Stimulated activated CD8-positive, alpha-beta memory T cell treated with anti-CD3 and anti-CD28 coated beads, Interleukin-15, amount 100 ng/mL, for 1 hour (primary cell): ENCODE measurements at places on chromosomes 6 and 20.
A peak's percentile ranks its signal among the peaks of the same experiment; 100 is the strongest.

DNA sequence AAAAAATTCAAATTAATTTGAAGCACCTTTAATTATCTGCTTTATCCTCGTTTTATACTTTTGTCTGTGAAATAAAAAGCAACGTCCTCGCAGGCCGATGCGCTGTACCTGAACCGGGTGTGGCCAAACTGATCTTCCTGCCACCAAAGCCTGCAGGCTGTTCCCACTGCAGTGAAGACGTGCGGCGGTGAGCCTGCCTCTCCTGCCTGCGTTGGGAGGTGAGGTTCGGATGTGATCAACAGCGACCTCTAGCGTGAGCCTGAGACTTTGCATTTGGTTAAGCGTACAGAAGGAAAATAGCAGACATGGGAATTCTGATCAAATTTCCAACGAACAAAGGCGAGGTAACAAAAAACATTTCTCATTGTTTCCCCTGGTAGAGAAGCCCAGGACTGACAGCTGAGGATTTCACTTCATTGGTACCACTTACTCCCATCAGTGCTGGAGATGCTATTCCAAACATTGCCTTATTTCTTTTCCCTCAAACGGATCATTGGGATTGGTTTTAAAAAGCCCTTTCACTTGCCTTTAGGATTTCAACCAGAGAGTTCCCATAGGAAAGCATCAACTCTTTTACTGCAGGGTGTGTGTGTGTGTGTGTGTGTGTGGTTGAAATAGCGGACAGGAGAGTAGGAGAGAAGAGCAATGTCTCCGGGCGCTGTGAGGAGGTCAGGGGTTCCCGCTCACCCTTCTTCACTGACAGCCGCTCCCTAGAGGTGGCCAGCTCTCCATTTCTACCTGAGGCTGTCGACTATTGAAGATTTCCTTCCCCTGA is 56.6 kb upstream of the CCN6 start:
- peak; percentile 46 for DNase-seq

GRCh38 chr6:28947831-28948270 is 24.1 kb upstream of the TRIM27 start:
- DNase-seq = no peak

DNA sequence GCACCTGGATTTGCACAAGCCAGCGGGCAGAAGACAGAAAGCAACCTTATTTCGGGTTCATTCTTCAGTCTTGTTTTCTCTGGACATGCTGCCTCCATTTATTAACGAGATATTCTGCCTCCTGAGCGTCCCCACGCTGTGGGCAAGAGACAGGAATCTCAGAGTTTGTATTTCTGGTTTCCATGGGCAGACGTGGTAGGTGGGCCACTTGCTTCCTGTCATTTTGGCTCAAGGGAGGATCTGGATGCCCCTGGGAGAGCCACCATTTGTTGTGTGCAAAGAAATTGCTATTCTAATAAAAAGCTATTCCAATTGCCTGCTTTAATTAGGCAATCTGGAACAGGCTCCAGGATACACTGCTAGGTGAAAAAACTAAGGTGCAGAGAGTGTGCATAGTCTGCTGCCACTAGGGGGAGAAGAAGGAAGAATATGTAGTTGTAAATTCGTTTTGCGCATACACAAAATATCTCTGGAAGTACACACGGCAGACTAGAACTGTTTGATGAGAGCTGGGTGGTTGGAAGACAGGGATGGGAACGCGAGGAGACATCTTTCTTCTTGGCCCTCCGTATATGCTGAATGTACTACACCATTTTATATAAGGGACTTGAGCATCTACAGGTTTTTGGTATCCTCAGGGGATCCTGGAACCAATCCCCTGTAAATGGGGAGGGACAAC is 30.1 kb upstream of the SLC16A10 start:
- DNase-seq = no peak

DNA sequence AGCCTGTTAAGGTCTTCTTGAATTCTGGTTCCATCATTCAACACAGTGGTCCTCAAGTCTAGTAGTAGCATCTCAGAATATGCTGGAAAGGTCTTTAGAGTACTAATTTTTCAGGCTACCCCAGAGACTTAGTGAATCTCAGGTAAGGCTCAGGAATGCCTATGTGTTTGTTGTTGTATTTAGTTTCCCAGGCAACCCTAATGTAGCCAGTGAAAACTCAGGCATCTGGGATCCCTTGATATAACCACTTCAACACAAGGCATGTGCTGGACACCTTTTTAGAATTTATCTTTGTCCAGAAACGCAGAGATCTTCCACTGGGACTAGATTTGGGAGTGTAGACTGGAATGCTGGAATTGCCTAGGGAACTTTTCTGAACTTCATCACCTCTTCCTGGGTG is 597.9 kb upstream of the FLRT3 start:
- DNase-seq = no peak

GRCh38 chr6:167495506-167496401 is 170.9 kb downstream of the TTLL2 start:
- no peak for DNase-seq

DNA sequence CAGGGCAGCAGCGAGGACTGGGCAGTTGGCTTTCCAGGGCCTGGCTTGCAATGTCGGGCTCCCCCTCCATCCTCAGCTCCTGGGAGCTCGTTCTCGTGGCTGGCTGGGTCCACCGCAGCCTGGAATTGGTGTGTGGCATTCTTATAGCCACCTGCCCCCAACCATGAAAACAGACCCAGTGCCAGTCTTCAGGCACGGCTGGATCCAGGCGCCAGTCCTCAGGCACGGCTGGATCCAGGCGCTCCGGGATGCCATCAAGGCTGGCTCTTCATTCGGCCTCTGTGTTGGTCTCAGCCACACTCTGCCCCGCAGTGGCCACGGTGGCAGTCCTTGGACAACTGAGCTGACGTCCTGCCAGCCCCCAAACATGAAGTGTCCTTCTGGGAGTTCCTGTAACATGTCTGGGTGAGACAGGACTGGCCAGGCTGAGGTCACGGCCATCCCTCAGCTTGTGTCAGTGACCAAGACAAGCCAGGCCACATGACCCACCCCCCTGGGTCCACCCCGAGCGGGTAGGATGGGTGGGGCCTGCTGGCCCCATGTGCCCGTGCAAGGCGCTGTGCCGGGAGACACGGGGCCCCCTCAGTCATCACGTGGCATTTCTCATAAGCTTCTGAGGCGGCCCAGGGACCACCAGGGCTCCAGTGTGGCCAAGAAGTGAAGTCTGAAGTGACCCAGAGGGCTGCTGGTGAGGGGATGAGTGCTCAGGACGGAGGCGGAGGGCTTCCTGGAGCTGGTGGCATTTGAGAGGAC is 99.0 kb downstream of the TAF4 start:
- DNase-seq = no peak

DNA sequence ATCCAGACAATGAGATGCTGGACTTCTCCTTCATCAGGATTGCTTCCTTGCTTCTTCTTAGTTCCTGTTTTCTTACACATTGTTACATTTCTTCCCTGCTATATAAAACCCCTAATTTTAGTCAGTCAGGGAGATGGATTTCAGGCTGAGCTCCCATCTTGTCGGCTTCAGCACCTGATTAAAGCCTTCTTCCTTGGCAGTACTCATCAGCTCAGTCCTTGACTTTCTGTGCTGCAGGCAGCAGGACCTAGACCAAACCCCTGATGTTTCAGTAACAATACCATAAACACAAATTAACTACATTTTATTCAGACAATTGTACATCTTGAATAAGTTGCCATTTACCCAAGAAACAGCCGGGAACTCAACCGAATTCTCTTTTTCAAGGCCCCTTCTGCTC is 156.4 kb upstream of the RREB1 start:
- no peak for DNase-seq

DNA sequence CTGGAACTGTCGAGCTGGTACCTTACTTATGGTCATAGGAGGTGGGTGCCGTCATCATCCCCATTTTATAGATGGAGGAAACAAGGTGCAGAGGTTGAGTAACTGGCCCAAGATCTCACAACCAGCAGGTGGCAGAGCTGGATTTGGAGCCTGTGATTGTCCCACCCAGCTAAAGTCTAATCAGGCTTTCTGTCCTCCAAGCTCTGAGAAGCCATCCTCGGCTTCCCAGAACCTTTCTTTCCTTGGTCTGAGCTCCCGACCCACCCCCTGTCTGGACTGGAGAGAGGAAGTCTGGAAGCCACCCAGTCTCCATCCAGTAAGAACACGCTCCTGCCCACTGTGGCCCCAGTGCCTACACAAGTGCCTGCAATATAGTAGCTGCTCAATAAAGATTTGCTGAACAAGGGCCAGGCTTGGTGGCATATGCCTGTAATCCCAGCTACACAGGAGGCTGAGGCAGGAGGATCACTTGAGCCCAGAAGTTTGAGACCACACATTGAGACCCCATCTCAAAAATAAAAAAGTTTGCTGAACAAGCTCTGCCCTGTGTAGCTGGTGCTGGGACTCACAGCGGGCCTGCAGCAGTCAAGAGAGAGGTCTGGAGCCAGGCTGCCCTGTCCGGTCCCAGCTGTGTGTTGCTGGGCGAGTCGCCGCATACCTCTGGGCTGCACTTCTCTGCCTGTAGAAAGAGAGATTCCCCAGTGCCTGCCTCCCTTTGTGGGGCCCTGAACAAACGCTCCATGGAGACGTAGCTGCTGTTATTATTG is 32.5 kb upstream of the DLGAP4 start:
- DNase-seq = no peak

GRCh38 chr6:113142671-113143174 is 714.4 kb upstream of the MARCKS start:
- DNase-seq = no peak

GRCh38 chr6:82144007-82144851 is 103.3 kb downstream of the IBTK start:
- no peak for DNase-seq

- no peak for DNase-seq
Measured at GRCh38 chr6:144408161-144408560, 123.0 kb downstream of the UTRN start.

GRCh38 chr6:158046201-158047126 is 64.8 kb downstream of the SYNJ2 start:
- DNase-seq = no peak

- DNase-seq = no peak
Measured at GRCh38 chr6:12958052-12958706, 241.6 kb downstream of the PHACTR1 start.

DNA sequence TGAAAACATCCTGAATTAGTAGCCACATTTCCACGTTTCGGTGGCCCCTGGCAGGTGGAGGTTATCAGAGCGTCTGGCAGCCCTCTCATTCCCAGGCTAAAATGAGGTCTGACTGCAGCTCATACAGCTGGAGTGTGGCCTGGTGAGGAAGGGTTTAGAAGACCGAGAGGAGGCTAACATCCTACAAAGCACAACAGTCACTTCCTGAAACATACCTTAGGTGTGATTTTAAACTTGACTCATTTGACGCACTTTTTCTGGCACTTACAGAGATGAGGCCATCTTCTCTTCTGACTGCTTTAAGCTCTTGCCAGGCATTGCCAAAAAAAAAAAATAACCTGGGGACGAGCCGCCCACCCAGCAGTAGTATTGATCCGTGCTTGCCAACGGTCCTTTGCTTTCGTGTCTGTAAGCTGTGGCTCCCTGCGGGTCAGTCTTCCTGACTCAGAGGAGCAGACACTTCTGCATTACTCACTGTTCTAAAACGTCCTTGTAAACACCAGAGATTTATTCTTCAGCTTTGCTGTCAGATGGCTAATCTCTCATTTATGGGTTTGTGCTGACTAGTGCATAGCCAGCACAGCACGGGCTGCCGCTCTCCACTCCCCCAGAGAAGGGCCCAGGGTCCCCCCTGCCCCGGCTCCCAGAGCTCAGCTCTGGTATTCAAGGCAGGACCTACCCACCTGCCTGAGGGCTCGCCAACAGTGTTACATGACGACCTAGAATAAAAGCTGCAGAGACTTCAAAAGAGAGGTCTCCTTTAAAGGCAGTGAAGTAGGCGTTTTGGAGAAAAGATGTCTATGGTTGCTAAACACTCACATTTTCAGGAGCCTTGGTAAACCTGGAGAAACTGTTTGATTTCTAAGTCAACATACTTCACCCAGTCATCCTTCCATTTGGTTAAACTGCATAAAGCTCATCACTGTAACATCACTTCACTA is 78.5 kb upstream of the FRMD1 start:
- DNase-seq = no peak

DNA sequence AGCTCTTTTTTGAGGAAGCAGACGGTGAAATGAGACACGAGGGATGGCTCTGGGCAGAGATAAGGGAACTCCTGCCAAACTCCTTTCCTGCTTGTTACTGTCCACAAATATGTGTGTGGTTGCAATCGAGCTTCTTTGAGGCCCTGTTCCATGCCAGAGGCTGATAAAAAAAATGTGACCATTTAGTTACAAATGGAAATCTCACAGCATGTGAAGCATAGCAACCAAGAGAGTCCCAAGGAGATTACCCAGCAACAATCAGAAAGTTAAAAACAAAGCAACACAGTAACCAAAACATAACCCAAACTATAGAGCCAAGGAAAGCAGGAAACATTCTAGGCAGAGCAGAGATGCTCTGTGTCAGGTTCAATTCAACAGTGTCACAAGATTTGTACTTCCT is 35.4 kb upstream of the HMGN3 start:
- no peak for DNase-seq

DNA sequence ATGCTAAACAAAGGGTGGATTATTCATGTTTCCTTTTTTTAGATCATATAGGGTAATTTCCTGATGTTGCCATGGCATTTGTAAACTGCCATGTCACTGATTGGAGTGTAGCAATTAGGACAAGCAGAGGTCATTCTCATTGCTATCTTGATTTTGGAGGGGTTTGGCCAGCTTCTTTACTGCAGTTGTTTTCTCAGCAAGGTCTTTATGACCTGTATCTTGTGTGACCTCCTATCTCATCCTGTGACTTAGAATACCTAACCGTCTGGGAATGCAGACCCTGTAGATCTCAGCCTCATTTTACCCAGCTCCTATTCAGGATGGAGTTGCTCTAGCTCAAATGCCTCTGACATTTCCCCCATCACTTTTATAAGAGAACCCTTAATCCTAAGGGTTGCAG is 53.6 kb downstream of the CDS2 start:
- no peak for DNase-seq

- DNase-seq = no peak
Measured at GRCh38 chr6:47153404-47153755, 111.2 kb upstream of the ADGRF1 start.

DNA sequence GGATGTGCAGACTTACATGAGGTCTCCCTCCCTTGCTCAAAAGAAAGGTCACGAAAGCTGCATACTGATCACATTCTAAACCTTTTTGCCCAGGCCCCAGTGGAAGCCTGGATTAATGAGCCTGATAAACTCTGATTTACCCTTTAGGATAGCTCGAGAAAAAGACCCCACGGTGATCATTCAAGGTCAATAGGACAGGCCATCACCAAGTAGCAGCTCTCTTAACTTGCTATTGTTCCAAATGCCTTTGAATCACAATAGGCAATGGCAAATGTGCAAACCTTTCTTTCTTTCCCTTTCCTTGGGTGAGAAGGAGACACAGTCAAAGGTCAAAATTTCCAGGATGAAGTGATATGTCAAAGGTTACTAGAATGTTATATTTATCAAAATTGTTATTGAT is 327.3 kb downstream of the HDGFL1 start:
- DNase-seq = no peak

GRCh38 chr6:49462599-49462926 is 490 bp downstream of the MMUT start:
- DNase-seq = no peak

DNA sequence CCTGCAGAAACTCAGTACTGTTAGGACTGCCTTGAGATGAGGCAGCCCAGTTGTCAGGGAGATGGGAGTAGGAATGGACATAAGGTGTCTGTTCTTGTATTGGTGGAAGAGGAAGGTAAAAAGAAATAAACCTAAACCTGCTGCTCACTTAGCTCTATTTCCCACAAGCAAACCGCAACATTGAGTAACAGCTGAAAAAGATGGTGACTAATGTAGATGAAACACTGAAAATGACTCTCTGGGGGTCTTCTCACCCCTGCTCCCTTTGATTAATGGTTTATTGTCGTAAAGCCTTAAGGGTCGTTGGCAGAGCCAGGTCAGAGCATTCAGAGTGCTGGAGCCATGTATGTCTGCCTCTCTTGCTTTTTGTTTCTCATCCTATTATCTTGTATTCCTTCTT is 87.5 kb downstream of the FOXO3 start:
- DNase-seq = no peak
